ENCODE measurements at places on chromosomes 2 and 18.

GRCh38 chr2:7473135-7473771 lies 556.0 kb downstream of the RNF144A start:
- DNase-seq, result no peak

DNA sequence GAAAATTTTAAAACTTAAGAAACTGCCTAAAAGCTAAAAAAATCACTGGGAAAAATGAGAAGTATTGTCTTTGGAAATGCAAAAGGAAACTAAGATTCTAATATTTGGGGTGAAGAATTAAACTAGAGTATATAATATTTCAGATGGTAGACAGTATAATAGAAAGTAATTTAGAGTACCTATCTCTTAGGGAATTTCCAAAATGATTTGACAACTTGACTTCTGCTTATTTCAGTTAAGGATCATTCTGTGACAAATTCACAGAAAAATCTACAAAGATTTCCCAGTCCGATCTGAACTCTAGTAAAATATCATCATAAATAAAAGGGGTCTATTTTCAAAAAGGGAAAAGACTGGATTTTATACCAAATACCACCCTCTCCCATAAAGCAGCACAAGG lies 99.6 kb downstream of the ATAD2B start:
- no peak for DNase-seq

GRCh38 chr2:200305797-200306195 lies 697 bp upstream of the SPATS2L start:
- DNase-seq, result no peak

DNA sequence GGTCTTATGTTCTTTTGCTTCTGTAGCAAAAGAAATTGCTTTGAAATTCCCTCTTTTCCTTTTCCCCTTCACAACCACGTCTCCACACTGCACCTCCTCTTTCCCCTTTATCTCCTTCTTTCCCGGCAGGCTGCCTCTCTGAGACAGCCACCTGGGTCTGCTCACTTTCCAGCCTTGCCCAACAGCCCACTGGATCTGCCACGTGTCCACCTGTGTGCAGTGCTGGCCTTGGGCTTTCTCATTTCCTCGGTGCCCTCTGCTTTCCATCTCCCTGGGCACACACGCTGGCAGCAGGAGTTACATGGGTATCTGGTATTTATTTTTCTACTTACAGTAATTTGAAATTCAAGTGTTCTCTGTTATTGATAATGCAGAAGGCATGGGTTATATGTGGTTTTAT lies 213.4 kb upstream of the LYPD1 start:
- no peak for DNase-seq

DNA sequence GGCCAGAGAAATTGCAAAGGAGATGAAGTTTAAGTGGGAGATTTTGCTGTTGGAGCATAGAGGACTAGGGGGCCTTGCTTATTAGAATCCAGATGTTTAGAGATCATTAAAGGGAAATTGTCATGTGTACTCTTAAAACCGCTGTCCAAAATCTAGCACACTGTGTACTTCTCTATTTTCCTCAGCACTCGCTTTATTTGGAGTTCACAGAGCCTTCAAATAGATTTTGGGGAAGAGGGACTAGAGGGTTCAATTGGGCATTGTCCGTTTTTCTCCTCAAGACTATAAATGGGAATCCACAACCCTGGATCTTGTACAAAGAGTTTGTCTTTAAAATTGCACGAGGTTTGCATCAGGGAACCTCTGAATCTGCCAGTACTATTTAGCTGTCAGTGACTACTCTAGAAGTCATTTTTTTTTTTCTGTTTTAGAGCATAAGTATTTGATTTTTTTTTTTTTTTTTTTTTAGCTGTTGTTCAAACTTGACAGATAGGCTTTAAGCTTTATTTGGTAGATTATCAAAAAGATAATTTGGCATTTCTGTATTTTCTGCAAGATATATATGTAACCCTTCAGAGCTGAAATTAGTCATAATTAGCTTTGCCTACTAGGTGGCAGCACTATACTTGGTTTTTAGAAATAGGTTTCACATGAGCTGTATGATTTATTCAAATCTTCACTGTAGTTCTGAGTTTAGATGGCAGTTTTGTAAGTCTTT lies 14.2 kb downstream of the PMS1 start:
- DNase-seq, result no peak

- DNase-seq, result no peak
Observed at GRCh38 chr2:159150280-159150746, 136.2 kb downstream of the WDSUB1 start.

DNA sequence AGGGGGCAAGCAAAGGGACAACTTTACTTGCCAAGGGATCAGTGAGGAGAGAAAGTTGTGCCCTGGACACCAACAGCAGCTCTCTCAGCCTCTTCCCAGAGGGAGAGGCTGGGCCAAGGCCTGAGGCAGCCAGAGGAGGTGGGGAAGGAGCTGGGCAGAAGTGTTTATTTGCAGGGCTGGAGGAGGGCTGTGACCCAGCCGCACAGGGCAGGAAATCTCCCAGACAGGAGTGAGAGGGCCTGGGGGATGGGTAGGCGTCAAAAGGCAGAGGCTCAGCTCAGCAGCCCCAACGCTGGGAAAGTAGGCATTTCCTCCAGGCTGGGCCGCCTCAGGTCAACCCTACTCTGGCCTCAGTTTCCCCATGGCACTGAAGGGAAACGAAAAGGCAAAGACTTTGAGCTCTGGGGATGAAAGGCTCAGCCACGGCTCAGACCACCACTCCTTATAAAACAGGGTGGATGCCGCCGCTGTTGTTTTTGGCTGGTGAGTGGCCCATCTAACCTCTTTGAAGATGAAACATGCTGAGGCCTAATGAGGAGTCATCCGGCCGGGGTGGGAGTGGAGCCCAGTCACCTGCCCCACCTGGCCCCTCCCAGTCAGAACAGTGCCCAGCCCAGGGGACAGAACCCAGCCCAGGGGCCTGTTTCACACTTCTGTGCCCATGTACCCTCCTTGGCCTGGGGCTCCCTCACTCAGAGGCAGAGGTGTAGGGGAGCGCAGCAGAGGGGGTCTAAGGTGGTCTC lies 21.9 kb upstream of the SEMA4C start:
- DNase-seq, result no peak

- no peak for DNase-seq
Observed at GRCh38 chr2:10790228-10790973, 22.2 kb downstream of the PDIA6 start.

DNA sequence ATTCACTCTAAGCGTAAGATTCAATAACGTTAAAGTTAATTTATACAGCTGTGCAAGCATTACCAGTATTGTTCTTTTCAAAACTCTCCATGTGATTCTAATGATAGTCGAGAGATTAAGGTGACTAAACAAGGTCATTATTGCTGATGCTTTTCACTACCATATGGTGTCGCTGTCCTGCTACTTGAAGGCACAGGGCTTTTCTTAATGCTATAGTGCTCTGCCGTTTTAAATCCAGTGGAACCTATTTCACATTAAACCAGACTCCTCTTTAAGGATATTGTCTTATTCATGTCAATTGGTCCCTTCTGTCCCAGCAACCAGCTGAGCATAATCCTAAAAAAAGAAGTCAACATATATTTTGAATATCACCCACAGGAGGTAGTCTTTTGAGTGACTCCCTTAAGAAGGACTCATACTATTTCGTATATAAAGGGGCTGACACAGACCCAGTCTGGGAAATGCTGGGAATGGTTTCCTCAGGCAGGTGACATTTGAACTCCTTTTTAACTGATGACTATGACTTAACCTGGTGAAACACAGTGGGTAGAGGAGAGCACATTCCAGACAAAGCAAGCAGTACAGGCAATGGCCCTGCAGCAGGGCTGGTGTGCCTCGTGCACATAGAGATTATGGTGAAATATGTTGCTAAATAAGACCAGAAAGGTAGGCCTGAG lies 53.9 kb upstream of the CYTIP start:
- no peak for DNase-seq

GRCh38 chr2:207711750-207712530 lies 500 bp downstream of the CCNYL1 start:
- DNase-seq, result peak; percentile 34

GRCh38 chr2:102072741-102073140 lies 69.8 kb upstream of the IL1R1 start:
- no peak for DNase-seq

- no peak for DNase-seq
Observed at GRCh38 chr2:28446531-28446930, 49.3 kb upstream of the PLB1 start.

DNA sequence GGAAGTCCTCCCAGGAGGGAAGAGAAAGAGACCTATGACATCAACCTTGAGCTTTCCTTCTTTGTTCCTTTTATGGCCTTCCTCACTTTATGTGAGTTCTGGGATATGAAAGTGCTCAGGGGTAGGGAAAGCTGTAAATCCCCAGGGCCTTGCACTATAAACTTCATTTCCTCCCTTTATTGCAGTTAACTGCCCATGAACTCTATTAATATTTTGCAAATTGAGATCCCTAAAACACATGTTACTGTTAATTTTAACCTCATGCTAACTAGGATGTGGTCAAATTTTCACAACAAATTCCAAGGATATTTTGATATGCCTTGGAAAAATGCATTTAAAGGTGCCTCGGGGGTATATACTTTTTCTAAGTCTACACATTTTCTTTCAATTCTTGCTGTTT lies 359.9 kb downstream of the OSR1 start:
- DNase-seq, result no peak

- DNase-seq, result no peak
Observed at GRCh38 chr2:178304333-178304732, 110.0 kb downstream of the OSBPL6 start.

DNA sequence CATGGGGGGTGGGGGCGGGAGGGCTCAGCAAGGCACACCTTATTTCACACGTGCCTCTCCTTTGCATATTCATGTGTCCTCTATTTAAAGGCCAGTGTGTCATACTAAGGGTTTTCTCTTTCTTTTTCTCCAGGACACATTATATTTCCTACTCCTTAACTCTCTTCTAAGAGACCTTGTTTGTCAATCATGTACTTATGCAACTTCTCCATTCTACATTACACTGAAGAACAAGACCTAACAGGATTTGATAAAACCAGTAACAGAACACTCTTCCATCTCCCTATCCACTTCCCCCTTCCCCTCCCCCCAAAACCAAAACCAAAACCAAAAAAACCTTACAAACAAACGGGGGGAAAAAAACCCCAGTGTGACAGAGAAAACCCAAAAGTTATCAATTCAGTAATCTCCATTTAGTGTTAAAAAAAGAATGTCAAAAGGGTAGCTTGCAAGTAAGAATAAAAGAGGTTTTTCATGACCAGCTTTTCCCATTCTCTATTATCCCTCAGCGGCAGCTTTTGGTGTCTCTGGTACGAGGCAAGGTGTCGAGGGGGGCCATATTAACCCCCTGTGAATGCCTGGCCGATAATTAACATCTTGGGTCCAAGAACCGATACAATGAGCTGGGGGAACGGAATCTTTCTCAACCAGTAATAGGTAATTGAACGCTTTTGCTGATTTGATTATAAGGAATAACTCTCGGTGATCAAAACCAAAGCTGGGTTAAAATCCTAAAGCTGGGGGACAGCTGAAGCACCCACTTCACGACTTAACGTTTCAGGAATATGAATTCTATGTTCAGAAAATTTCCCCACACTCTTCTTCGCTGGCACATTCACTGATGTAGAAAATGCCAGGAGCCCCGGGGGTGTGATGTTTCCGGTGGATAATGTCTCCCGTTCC lies 191.0 kb upstream of the TCF4 start:
- DNase-seq, result no peak

DNA sequence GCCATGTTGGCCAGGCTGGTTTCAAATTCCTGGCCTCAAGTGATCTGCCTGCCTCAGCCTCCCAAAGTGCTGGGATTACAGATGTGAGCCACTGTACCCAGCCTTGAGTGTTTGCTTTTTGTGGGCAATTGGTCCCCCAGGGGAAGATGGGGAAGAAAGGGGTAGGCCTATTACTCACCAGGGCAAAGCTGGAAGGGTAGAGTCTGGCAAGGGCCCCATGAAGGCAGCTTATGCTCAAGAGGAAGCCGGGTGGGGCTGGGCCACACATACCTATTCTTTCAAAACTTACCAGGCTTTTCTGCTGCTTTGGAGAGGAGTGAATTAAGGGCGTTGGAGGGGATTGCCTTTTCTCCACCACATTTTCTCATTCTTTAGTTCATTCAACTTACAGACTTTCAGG lies 24.5 kb upstream of the CD28 start:
- DNase-seq, result no peak

GRCh38 chr2:38037325-38037724 lies 38.6 kb downstream of the CYP1B1 start:
- no peak for DNase-seq

DNA sequence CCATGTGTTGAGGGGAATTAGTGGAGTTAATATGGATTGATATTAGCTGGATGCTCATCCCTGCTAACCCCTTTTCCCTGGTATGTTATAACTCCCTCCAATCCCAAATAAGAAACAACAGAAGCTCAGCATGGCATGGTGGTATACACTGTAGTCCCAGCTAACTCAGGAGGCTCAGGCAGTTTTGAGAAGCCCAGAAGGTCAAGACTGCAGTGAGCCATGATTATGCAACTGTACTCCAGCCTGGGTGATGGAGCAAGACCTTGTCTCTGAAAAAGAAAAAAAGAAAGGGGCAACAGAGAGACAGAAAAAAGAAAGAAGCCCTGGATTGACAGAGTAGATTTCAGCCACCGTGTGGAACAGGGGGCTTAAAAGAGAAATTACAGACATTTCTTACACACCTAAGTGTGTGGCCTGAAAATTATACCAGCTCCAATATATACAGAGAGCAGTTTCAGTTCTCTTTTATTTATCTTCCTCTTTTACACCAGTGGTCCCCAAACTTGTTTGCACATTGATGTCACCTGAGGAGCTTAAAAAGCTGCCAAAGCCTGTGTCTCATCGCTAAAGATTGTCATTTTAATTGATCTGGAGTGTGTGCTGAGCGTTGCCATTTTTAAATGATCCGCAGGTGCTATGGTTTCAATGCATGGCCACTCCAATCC lies 203.6 kb downstream of the UBE2E3 start:
- DNase-seq, result no peak

DNA sequence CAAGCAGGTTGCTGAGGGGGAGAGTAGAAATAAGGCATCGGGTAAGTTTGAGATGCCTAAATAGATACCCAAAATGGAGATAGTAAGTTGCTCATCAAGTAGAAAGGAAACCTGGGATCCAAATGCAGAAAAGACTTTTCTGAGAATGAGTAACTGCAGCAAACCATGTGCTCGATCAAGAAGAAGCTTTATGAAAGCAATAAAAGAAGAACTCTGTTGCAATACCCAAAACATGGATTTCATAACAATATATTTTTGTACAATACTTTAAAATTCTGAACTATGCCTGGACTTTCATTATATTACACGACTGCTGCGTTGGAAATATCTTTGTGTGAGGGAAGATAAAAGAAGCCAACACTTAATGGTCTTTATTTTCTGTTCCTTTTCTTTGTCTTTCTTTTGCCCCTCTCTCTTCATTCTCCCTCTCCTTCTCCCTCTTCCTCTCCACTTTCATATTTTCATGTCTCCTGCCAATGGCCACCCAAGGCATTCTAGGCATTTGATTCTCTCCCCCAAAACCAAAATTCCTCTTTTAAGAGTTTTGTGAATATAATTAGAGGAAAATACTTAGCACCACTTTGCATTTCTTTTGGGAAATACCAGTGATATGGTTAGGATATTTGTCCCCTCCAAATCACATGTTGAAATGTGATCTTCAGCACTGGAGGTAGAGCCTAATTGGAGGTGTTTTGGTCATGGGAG lies 257.6 kb downstream of the MREG start:
- no peak for DNase-seq

All from stimulated activated CD4-positive, alpha-beta T cell treated with anti-CD3 and anti-CD28 coated beads, Interleukin-4, amount 100 ng/mL, for 48 hours (primary cell).